GM23338 (cell line): ENCODE measurements at places on chromosomes 5 and 9.

DNA sequence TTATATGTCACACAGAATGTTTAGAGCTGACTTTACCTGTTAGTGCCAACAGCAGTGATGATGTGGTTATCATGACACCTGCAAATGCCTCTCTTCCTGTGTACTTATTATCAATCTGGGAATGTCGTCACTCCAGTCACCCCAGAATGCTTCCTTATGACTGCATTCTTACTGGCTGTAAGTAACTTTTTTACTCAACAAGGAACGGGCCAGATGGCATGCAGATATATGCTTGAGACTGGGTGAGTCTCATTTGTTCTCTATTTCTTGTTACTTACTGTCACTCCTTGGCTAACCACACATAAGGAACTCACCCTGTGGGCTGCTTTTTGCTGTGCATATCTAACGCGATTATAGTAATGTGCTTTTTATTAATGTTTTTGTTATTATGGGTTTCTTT is 385.5 kb upstream of the MEF2C start:
- no peak for DNase-seq

GRCh38 chr5:137015540-137016116 is 483.5 kb downstream of the SPOCK1 start:
- DNase-seq = no peak

- DNase-seq = no peak
Measured at GRCh38 chr5:76838481-76839261, 11.1 kb upstream of the S100Z start.

GRCh38 chr5:170293273-170293672 is 4.3 kb downstream of the LCP2 start:
- no peak for DNase-seq

DNA sequence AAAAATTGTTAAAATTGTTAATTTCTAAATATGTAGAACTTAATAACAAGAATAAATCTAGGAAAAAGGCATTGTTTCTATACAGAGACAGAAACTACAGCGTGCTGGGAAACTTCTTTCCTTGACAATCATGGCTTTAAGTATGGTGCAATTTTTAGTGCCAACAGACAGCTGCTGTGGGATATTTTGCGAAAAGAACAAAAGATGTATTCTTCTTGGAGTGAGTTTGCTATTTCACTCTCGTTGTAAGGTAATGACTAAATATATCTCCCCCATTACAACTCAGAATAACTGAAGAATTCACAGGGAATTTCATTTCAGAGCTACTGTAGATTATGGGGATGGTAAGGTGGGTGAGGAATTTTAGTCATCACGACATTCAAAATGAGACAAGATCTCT is 2055.0 kb upstream of the ACO1 start:
- no peak for DNase-seq

DNA sequence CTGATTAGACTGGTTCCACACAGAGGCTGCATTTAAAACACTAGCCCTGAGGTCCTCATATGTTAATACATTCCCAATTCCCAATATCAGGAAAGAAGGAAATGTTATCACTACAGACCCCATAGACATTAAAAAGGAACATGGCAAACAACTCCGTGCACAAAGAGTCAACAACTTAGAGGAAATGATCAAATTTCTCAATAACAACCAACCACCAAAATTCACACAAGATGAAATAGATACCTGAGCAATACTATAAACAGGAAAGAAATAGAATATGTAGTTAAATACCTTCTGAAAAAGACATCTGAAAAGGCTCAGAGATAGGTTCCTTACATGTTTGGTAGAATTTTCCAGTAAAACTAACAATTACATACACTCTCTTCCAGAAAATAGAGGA is 28.9 kb downstream of the SEMA4D start:
- no peak for DNase-seq

- DNase-seq = no peak
Measured at GRCh38 chr5:132383261-132383660, 13.8 kb downstream of the SLC22A5 start.

GRCh38 chr9:78552802-78553201 is 255.9 kb downstream of the PSAT1 start:
- DNase-seq = no peak

DNA sequence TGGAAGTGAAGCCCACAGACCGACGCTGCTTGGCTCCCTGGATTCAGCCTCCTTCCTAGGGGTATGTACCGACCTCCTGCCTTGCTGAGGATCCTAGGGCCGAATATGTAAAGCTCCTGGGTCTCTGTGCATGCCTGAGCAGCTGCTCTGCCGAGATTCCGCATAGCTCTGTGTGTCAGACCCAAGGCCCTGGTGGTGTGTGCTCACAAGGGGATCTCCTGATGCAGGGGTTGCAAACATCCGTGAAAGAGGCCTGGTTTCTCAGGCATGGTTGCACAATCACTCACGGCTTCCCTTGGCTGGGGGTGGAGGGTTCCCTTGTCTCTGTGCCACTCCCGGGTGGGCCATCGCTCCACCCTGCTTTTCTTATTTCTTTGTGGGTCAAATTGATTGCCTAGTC is 19.9 kb upstream of the SVEP1 start:
- DNase-seq = peak; percentile 28

GRCh38 chr5:7415123-7415522 is 19.2 kb downstream of the ADCY2 start:
- DNase-seq = no peak

DNA sequence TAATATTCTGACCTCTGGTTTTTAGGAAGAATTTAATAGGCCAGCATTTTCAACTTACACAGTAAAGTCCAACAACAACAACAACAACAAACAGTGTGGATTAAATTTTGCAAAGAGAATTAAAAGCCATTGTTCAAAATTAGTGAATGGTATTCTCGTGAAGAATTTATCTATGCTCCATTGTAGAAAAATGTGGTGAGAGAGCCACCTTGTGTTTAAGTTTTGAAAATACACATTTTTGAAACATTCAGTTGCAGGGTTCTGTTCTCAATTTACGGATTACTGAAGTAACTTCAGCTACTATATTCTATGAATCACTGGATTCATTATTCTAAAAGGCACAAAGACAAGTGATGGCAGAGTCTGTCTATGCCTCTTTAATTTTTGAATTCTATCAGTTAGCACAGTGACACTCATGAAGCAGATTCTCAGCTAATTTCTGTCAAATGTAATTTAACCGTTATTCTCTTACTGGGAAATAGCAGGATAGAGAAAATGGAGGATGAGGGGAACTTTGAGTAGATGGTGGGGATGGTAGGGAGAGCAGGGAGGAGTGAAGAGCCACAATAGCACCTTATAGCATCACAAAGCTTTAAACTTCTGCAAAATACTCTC is 11.0 kb downstream of the CCDC152 start:
- DNase-seq = peak; percentile 52
